T-helper 17 cell (primary cell): ENCODE measurements at places on chromosomes 16 and 17. TPM values are rescaled to one million over a fixed set of nuclear protein-coding genes. Genes with fewer than 3 reads are reported as not detected.
A peak's percentile ranks its signal among the peaks of the same experiment; 100 is the strongest.

The KRTAP17-1 gene
- total RNA-seq, result not detected

The POLR2C gene
- 82.6 TPM for total RNA-seq

DNA sequence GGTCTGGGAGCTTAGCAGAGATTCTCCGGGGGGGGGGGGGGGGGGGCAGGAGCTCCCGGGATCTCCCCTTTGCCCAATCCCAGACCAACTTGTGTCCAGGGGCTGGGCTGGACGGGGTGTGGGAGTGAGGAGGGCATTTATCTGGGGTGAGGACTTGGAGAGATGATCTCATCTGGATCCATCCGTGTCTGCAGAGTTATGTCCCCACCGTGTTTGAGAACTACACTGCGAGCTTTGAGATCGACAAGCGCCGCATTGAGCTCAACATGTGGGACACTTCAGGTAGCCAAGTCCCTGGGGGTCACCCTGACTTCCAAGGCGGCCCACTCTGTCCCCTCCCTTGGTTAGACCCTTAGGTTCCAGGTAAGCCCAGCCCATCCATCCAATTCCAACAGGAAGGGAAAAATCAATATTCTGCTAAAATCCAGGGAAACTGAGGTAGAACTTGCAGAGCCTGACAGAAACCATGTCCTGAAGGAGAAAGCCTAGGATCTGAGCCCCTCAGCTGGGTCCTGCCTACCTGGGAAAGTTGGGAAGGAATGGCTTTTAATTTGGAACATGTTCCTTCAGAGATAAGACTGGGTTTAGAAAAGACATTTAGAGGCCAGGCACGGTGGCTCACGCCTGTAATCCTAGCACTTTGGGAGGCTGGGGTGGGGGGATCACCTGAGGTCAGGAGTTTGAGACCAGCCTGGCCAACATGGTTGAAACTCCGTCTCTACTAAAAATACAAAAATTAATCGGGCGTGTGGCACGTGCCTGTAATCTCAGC lies 921 bp downstream of the RND2 start:
- H3K36me3 ChIP-seq, result no peaks in the 10 kb centered on the region
- peak overlapping the region; percentile 95 for H3K27ac ChIP-seq
- no peak for DNase-seq
- peaks cover 16% of the 10 kb centered on the region for H3K4me1 ChIP-seq
- H3K4me3 ChIP-seq, result peak overlapping the region; percentile 92

- H3K36me3 ChIP-seq, result no peaks in the 10 kb centered on the region
- H3K4me3 ChIP-seq, result peak overlapping the region; percentile 19
- peaks cover 4% of the 10 kb centered on the region for H3K27me3 ChIP-seq
- peaks cover 10% of the 10 kb centered on the region for H3K4me1 ChIP-seq
- peak; percentile 59 for DNase-seq
Measured at GRCh38 chr16:56317998-56318826, 107.1 kb downstream of the AMFR start.

- H3K27ac ChIP-seq, result no peak overlapping the region
- H3K4me3 ChIP-seq, result peak overlapping the region; percentile 67
- peaks cover 2% of the 10 kb centered on the region for H3K36me3 ChIP-seq
- no peak for DNase-seq
Measured at GRCh38 chr16:58462089-58462488, 37.9 kb upstream of the NDRG4 start.

- no peak overlapping the region for H3K27ac ChIP-seq
- peaks cover 30% of the 10 kb centered on the region for H3K4me1 ChIP-seq
- no peak for DNase-seq
- no peak overlapping the region for H3K4me3 ChIP-seq
Measured at GRCh38 chr16:67445913-67446907, 15.3 kb downstream of the HSD11B2 start.
